ENCODE measurements at places on chromosomes 1 and 21.

- DNase-seq: no peak
Measured at GRCh38 chr1:225949041-225949440, 8.0 kb upstream of the LEFTY2 start.

- peak; percentile 7 for DNase-seq
Measured at GRCh38 chr1:44571712-44572571, 102.3 kb downstream of the TMEM53 start.

GRCh38 chr1:111666828-111667227 lies 47.2 kb downstream of the RAP1A start:
- DNase-seq: no peak

GRCh38 chr1:115797486-115797885 lies 29.0 kb upstream of the CASQ2 start:
- no peak for DNase-seq

DNA sequence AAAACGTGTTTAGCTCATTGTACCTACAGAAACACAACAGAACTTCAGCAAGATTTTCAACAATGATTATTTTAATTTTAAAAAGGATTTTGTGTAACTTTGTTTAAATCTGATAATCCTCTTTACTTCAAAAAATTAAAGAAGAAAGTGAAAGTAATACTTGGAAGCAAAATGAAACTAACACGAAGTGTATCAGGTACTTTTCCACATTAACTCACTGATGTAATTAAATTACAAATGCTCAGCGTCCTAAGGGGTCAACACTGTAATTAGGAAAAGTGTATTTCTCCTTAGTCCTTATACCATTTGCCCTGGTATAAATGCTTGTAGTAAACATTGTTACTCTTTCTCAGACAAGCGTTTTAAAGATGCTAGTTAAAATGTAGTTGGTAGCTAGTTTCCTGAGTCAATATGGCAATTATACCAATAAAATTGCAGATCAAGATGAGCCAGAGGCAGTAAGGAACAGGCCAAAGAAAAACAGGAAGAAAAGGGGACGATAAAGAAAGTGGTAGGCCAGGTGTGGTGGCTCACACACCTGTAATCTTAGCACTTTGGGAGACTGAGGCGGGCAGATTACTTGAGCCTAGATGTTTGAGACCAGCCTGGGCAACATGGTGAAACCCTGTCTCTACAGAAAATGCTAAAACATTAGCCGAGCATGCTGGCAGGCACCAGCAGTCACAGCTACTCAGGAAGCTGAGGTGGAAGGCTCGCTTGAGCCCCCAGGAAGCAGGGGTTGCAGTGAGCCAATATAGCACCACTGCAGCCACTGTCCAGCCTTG lies 553.0 kb downstream of the SMYD3 start:
- peak; percentile 14 for DNase-seq

DNA sequence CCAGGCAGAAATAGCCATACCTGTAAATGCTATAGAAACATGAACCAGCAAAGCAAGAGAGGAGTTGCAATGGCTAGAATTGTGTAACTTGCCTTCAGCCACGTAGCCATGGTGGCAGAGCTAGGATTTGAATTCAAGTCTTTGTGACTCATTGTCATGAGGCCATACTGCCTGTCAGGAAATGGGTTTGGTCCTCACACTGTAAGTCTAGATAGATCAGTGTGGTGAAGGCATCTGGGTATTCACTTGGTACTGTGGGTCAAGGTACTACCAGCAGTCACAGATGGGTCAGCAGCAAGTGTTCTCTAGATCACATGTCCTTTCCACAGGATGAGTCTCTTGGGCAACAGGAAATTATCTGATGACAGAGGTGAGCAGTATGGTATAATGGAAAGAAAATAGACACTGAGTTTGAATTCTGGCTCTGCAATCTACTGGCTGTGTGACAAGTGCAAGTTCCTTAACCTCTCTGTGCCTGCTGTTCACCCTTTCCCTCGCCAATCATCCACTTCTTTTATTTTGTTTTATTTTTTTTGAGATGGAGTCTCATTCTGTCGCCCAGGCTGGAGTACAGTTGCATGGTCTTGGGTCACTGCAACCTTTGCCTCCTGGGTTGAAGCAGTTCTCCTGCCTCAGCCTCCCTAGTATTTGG lies 36.9 kb downstream of the FGGY start:
- DNase-seq: no peak

GRCh38 chr1:241332987-241333386 lies 24.0 kb downstream of the RGS7 start:
- no peak for DNase-seq

DNA sequence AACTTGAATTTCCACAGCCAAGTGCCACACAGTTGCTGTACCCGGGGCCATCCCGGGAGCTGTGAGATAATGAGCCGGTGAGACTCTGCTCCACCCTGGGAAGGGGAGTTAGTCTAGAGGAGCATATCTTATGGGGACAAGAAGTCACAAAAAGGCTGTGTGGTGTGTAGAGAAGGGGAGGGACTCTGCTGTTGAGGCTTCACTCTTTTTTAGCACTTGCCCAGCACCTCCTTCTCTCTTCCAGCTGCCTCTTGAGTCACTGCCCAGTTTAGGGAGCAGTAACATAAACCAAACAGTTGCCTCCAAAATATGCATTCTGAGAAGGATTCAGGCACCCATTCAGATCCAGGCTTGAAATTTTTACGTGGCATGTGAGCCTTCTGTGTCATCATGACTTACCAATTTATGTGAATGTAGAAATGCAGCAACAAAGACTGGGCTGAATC lies 744 bp upstream of the WDR26 start:
- DNase-seq: no peak

GRCh38 chr1:158117854-158118704 lies 62.6 kb upstream of the CD1D start:
- peak; percentile 35 for DNase-seq

DNA sequence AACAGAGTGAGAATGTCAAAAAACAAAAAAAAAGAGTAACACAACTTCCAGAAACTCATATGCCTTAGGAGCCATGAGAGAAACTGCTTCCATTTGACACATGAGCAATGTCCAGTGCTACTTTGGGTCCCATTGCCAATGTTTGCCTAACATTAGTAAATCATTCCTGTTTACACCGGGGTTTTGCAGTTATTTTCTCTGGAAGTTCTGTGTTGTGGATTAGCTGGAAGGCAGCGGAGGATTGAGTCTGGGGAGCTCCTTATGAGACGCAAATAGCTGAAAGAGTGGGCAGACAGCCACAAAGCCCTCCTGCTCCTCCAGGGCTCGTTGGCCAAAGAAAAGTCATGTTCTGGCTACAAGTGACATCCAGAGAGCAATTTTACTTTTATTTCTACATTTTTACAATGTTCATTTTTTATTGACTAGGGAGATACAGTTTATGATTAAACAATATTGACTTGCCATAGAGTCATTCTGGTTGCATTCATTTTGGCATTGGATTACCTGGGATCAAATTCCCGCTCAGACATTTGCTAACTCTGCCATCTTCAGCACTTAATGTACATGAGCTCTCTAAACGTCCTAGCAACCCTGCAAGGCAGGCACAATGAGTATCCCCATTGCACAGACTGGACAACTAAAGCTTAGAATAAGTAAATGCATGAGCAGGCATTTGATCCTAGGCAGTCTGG lies 66.4 kb upstream of the GALNT2 start:
- no peak for DNase-seq

GRCh38 chr1:203114202-203114601 lies 13.3 kb upstream of the ADORA1 start:
- no peak for DNase-seq

DNA sequence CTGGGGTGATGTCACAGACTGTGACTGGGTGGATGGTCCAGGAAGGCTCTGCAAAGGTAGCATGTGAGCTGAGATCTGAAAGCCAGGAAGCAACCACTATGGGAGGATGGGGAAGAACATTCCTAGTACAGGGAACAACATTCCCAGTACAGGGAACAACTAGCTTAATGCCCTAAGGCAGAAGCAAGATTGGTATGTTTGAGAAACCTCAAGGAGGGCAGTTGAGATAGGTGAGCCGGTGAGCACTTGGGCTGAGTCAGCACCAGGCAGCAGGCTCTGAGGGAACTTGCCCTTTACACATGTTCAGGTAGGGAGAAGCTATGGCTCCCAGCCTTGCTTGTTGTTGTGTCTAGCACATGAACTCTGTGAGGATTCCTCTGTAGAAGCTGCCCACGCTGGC lies 24.2 kb upstream of the CACNA1E start:
- no peak for DNase-seq

DNA sequence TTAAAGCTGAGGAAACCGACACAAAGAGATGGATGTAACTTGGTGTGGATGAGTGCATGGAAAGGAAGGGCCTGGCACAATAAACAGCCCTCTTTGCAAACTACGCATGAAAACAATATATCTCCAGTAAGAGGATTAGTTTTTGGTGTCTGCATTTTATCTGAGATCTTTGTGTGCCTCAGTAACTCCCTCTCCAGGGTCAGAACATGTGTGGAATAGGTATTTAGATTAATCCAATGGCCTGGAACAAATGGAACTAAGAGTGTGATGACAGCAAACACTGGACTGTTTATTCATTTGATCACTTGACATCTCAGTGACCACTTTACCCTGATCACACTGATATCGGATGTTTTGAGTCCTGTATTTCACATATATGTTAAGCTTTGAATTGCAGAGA lies 45.3 kb downstream of the AKNAD1 start:
- no peak for DNase-seq

DNA sequence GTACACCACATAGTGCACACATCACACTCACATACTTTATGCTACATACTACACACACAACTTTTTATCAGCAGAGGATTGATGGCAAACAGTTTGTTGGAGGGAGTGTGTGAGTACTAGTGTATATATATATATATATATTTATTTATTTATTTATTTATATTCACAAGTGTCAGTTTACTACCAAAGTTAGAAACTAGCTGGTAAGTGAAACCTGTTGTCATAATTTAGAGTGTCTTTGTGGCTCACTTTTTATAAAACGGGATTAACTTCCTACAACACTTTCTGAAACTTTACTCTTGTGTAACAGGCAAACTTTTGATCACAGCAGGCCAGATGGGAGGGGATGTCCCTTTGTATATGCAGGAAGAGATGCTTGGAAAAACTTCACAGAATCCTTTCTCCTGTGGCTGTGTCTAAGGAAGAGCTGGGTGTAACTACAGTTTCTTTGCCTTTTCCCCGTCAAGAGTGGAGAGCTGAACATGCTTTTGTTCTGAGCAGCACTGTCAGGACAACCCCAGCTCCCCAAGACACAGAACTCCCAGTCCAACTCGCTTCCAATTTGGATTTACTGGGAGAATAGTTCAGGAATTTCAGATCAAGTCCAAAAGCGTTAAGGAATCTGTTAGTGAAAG lies 1.9 kb upstream of the SAMD13 start:
- no peak for DNase-seq

DNA sequence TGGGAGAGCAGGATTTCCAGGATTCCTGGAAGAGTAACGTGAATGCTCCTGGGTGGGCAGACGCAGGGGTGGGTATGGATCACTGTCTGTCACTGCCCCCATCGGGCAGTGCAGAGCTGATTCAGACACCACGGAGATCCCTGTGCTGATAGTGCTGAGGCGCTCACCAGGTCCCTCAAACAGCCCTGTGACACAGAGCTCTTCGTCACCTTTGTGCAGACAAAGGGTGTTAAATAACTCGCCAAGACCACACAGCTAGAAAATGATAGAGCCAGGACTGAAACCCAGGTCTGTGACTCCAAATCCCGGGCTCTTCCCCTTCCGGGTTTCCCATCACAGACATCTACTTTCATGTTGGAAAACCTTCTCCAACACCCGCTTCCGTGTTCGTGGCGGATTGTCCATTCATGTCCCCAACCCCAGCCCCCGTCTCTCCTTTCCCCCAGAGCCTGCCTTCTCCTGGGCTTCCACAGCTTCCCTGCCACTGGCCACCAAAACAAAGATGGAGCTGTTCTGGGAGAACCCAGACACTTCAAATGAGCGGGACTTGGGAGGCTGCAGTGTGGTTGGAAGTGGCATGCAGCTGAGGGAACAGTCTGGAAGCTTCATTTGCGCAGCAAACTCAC lies 2.6 kb downstream of the EFHD2 start:
- DNase-seq: no peak

DNA sequence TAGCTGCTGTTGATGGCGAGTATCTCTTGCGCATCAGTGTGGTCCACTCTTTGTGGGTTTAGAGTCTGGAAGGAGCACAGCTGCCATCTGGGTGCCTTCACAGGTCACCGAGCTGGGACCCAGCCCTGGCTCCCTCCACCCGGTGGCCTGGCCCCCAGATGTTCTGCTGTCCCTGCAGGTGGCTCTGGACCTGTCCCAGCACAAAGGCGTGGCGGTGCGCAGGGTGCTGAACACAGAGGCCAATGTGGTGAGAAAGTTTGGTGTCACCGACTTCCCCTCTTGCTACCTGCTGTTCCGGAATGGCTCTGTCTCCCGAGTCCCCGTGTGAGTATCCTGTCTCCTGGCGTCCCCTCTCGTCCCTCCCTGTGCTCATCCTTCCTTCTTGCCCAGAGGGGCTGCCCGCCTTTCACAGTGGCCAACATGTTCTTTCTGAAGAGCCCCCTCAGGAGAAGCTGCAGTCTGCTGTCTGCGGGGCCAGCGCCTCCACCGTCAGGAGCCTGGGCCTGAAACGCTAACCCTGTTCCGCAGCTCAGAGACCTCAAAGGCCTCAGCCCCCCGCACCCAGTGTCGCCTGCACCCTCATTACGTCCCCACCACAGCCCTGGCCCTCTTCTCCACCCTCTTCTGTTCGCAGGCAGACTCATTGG lies 27.4 kb downstream of the QSOX1 start:
- no peak for DNase-seq

- no peak for DNase-seq
Measured at GRCh38 chr1:43527111-43527878, 3.4 kb upstream of the PTPRF start.

DNA sequence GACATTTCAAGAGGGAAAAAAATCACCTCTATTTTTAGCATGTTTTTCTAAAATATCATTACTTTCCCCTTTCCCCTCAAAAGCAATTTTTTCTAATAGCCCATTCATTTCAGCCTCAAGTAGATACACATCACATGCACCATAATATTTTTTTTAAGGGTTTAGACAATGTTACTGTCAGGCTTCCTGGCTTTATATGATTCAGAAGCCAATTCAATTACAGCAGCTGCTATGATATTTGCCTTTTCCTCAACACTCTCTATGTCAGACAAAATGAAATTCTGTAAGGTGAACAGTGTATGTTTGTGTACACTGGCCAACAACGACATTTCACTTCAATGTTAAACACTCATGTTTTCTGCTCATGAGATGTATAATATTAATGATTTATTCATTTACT lies 46.5 kb downstream of the OMA1 start:
- DNase-seq: no peak

Data from naive B cell (primary cell).